ENCODE measurements at places on chromosomes 3 and 15. TPM values are rescaled to one million over a fixed set of nuclear protein-coding genes. Genes with fewer than 3 reads are reported as not detected.

The PTH1R gene
- total RNA-seq, result not detected

The KNG1 gene
- total RNA-seq, result not detected

The SEMA3G gene
- 0.09 TPM for total RNA-seq

The HOMER2 gene
- total RNA-seq, result 6.6 TPM

The DGKG gene
- 0.54 TPM for total RNA-seq

GRCh38 chr15:78507831-78508160, 419 bp downstream of the HYKK start:
- no peak for DNase-seq

GRCh38 chr3:144865948-144866347, 894.3 kb downstream of the DIPK2A start:
- DNase-seq, result no peak

DNA sequence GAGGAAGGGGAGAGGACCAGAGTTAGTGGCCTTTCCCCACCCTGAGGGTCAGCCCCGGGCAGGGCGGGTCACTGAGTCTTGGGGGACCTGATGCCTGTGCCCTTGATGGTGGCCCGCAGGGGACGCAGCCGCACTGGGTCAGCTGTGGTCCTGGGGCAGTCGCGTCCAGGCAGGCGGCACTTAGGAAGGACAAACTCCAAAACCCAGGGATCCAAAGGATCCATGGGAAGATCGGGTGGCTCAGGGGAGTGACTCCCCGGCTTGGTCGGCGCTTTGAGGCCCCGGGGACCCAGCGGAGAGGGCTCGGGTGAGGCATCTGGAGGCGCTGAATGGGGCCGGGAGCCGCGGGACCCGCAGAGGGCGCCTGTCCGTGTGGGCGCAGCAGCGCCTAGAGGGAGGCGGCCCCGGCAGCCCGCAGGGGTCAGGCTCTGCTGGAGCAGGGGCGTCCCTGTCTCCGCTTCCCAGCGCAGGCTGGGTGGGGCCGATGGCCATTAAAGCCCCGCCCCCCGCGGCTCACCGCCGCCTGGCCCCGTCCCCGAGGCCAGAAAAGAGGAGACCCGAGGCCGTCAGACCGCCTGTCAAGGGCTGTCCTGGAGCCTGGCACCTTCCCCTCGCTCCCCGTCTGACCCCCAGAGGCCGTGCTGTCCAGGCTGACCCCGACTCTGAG, 17.5 kb downstream of the CIDEC start:
- DNase-seq, result peak; percentile 57

DNA sequence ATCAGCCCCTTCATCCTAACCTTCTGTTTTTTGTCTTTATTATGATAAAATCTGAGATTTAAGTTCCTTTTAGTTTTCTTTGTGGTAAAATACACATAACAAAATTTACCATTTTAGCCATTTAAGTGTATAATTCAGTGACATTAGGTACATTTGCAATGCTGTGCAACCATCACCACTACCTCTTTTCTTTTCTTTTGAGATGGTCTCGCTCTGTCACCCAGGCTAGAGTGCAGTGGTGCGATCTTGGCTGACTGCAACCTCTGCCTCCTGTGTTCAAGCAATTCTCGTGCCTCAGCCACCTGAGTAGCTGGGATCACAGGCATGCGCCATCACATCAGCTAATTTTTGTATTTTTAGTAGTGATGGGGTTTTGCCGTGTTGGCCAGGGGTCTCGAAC, 6.2 kb upstream of the RAB11A start:
- no peak for DNase-seq

- no peak for DNase-seq
Measured at GRCh38 chr3:148615382-148615781, 82.3 kb upstream of the AGTR1 start.

DNA sequence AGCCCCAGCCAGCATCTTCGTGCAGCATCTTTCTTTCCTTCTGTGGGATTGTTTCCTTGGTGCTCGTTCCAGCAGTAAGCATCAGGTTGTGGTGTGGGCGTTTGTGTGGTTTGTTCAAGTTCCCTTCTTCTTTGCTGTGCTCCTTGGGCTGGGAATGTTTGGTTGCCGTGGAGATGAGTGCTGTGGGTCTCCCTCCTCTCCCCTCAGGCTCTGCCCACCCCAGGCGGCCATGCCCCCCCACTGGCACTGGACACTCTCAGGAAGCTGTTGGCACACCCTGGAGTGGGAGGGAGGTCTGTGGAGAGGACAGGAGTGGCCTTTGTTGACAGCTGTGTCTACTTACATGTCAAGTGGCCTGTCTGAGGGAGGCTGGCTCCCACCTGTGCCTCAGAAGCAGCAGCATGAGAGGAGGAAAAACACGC, 46.5 kb upstream of the SACM1L start:
- no peak for DNase-seq

GRCh38 chr3:161682715-161683114, 186.1 kb downstream of the OTOL1 start:
- no peak for DNase-seq

DNA sequence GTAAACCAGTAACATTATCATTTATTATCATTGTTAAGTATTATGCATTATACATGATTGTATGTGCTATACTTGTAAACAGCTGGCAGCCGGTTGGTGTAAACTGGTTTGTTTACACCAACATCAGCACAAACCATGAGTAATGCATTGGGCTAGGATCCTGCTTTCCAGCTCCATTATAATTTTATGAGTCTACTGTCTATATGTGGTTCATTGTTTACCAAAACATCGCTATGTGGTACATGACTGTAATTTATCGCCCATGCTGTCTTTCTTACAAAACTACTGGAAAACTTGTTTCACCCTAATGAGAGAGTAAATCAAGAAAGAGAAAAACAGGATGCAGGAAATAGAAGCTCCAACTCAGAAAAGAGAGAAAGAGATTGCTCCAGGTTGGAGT, 224.8 kb upstream of the CBLB start:
- no peak for DNase-seq

GRCh38 chr3:71395927-71396695, 187.4 kb downstream of the FOXP1 start:
- DNase-seq, result no peak

DNA sequence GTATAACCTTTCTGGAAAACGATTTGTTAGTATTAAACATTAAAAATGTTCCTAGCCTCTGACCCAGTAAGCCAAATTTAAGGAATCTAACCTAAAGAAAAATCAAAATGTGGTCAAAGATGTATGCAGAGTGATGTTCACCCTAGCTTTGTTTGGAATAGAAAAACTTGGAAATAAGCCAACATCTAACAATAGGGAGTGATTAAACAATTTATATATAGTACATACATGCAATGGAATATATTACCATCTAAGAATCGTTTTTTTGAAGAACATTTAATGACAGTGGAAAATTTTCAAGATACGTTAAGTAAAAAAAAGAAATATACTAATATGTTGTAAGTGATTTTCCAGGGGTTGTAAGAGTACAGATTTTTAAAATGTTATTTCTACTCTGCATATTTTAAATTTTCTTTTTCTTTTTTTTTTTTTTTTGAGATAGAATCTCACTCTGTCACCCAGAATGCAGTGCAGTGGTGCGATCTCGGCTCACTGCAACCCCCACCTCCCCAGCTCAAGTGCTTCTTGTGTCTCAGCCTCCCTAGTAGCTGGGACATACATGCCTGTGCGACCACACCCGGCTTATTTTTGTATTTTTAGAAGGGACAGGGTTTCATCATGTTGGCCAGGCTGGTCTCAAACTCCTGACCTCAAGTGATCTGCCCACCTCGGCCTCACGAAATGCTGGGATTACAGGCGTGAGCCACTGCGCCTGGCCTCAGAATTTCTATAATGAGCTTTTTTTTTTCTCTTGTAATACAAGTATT, 54.9 kb downstream of the ANP32A start:
- DNase-seq, result no peak

DNA sequence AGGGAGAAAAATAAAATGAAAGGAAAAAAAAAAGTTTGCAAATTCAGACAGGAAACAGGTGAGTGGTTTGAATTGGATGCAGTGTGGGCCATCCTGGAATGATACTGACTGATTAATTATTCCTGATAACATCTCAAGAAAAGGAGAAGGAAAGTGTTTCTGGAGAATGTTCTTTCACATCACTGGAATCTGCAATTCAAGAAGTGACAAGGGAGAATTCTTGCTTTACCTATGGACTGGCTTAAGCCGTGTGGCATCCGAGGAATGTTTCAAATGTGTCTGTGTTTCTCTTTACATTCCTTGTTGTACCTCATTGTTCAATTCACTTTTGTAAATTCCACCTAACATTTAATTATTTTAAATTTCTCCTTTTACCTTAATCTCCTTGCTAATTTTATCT, 465.0 kb downstream of the EPHB1 start:
- DNase-seq, result no peak

- DNase-seq, result peak; percentile 61
Measured at GRCh38 chr15:94584833-94585244, 353.5 kb downstream of the MCTP2 start.

GRCh38 chr15:81481346-81481745, 107.3 kb upstream of the TMC3 start:
- no peak for DNase-seq

GRCh38 chr15:48693484-48693883, 48.0 kb upstream of the FBN1 start:
- no peak for DNase-seq

All from activated naive CD8-positive, alpha-beta T cell treated with anti-CD3 and anti-CD28 coated beads, Interleukin-2, amount 10 ng/mL, durations not matched to agents 7 days and 5 days (primary cell).